ENCODE measurements at places on chromosomes 16 and 17. TPM values are rescaled to one million over a fixed set of nuclear protein-coding genes. Genes with fewer than 3 reads are reported as not detected.

The TNFSF13 gene
- 2.4 TPM for total RNA-seq

The GNGT2 gene
- total RNA-seq = not detected

The NPIPA7 gene
- total RNA-seq = 7.1 TPM

The ITGB3 gene
- 0.04 TPM for total RNA-seq

DNA sequence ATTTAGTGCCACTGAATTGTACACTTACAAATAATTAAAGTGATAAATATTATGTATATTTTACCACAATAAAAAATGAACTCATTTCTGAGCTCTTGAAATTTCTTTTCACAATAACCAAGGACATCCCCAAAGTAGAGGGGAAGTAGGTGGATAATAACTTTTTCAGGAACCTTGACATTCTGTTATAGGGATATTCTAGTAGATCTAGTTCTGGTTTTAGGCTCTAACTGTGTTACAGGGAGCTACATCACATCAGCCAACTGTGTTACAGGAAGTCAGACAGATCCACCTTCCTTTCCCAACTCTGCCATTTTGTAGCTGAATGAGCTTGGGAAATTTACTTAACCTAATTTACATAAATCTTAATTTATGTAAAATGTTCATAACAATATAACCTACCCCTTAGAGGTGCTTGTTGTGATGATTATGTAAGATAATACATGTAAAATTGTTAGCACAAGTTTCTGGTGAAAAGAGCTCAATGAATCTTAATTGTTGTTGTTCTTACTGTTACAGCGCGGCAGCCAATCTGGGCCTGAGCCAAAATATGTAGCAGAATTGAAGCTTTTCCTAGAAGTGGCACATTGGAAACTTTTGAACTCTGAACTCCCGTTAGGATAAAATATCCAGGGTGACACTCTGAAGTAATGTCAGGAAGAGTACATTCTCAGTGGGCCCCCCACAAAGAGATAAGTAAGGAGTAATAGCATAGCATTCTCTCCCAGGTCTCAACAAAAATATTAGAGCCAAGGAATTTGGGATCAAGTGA is 169.8 kb downstream of the AATF start:
- DNase-seq = no peak

GRCh38 chr16:19389246-19389645 is 28.4 kb upstream of the TMC5 start:
- peak; percentile 35 for DNase-seq

GRCh38 chr17:81342269-81343070 is 47.4 kb upstream of the SLC38A10 start:
- DNase-seq = peak; percentile 20

DNA sequence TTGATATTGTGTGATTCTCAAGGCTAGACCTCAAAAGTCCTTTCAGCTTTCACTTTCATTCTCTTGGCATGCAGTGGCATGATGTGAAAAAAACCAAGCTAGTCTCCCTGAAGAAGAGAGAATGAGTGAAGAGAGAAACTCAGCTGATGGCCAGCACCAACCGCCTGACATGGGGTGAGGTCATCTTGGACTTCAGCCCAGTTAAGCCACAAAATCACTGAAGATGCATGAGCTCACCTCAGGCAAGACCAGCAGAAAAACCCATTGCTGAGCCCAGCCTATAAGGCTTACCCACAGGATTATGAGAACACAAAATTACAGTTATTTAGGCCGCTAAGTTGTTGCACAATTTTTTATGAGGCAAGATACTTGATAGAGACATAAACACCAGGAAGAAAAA is 496.5 kb downstream of the TOX3 start:
- peak; percentile 78 for DNase-seq

DNA sequence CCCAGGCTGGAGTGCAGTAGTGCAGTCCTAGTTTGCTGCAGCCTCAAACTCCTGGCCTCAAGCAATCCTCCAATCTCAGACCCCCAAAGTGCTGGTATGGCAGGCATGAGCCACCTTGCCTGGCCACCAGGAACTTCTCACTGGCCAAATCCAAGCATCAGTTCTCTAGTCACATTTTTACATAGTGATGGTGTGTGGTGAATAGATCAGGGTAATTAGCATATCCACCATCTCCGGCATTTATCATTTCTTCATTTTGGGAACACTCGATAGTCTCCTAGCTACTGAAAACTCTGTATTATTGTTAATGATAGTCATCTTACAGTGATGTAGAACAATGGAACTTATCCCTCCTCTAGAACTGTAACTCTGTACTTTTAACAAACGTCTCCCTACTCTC is 58.3 kb downstream of the RAB11FIP4 start:
- DNase-seq = no peak

GRCh38 chr17:80244871-80245509 is 15.7 kb upstream of the RNF213 start:
- no peak for DNase-seq

GRCh38 chr17:49597928-49598655 is 22.4 kb downstream of the NXPH3 start:
- DNase-seq = no peak

DNA sequence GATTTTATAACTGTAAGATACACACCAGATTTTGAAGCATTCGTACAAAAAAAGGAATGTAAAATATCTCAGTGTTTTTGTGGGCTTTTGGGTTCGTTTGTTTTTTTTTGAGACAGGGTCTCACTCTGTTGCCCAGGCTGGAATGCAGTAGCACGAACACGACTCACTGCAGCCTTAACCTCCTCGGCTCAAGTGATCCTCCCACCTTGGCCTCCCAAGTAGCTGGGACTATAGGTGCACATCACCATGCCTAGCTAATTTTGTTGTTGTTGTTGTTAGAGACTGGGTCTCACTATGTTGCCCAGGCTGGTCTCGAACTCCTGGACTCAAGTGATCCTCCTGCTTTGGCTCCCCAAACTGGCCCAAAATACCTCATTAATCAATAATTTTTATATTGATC is 15.9 kb downstream of the STAT5B start:
- no peak for DNase-seq

- no peak for DNase-seq
Measured at GRCh38 chr16:22214889-22215288, 8.8 kb downstream of the EEF2K start.

DNA sequence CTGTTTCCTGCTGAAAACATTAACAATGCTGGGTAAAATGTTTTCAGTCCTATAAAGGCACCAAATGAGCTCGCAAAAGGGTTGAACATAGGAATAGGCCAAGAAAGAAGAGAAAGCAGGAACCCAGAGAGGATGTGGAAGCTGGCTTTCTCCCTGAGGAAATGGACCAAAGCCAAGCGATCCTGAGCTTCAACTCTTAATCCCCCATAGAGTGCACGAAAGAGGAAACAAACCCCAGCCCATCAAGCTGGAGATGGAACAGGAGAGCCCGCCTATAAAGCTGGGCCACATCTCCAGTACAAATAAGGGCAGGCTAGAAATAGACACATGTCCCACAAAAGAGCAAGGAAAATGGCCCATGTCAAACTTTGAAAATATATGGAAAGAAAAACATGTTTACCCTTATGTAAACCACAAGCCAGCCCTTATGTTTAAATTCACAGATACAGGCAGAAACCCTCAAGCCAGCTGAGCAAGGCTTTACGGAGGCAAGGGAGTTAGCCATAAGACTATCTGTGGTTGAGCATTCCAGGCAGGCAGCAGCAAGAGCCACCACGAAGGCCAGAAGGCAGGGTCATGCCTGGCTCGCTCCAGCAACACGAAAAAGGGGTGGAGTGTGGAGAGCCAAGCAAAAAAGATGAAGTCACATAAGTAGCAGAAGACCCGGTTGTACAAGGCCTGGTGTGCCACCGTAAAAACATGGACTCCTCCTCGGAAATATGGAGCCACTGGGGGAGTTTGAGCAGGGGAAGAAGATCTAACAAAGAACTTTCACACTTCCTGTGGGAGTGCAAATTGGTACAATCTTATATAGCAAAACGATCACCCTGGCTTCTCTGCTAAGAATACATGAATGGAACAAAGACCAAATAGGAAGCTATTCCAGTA is 27.8 kb downstream of the COPRS start:
- no peak for DNase-seq

GRCh38 chr16:67336648-67337047 is 10.0 kb downstream of the LRRC36 start:
- DNase-seq = peak; percentile 56

DNA sequence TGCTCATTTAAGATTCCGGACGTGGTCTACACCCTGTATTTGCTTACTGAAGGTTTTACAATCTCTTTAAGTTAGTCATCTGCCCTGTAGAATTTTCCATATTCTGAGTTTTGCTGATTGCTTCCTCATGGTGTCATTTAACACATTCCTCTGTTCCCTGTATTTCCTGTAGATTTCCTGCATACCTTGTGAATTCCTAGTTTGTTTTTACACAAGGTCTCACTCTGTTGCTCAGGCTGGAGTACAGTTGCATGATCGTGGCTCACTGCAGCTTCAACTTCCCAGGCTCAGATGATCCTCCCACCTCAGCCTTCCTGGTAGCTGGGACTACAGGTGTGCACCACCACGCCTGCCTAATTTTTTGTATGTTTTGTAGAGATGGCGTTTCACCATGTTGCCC is 66.8 kb downstream of the CMIP start:
- DNase-seq = peak; percentile 88

DNA sequence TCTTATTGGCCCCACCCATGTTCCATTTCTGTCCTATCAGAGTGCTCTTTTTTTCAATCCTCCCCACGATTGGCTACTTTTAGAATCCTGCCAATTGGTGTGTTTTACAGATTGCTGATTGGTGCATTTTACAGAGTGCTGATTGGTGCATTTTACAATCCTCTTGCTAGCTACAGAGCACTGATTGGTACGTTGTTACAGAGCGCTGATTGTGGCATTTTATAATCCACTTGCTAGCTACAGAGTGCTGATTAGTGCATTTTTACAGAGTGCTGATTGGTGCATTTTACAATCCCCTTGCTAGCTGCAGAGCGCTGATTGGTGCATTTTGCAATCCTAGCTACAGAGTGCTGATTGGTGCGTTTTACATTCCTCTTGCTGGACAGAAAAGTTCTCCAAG is 9.5 kb upstream of the CCL17 start:
- no peak for DNase-seq

GRCh38 chr17:48333034-48333530 is 96.9 kb downstream of the SKAP1 start:
- DNase-seq = peak; percentile 18

DNA sequence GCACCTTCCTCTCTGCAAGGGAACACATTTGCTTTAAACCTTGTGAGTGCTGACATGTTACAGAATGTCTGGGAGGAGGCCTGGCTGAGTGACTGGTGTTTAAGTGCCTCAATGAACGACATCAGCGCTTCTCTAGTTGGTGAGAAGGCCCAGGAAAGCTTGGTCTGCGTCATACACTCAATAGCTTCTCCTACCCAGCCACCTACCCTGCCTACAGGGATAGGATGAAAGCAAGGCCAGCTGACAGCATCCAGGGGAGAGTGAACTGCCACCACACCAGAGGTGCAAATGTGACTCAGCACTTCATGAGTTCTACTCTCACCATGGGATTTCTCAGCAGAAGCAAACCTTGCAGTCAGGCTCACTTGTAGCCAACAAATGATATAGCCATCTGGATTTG is 31.7 kb upstream of the CFAP20 start:
- no peak for DNase-seq
